ENCODE measurements at places on chromosomes 11 and 22. TPM values are rescaled to one million over a fixed set of nuclear protein-coding genes. Genes with fewer than 3 reads are reported as not detected.
A peak's percentile ranks its signal among the peaks of the same experiment; 100 is the strongest.

DNA sequence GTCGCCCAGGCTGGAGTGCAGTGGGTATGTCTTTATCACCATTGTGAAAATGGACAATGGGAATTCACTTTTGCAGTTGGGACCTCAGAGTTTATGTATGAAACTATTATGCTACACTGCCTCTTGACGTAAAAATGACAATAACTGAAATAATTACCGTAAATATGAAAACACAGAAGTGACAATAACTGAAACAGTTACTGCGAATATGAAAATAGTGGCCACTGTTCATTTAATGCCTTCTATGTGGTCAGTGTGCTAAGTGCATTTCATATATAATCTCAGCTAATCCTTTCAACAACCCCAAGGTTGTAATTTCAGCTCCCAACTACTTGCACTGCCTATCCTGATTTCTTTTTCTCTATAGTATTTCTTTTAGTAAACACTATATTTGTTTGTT lies 5.9 kb upstream of the RTCB start:
- no peak overlapping the region for H3K4me3 ChIP-seq
- no peaks in the 10 kb centered on the region for H3K4me1 ChIP-seq
- no peak for DNase-seq
- H3K36me3 ChIP-seq = no peaks in the 10 kb centered on the region

DNA sequence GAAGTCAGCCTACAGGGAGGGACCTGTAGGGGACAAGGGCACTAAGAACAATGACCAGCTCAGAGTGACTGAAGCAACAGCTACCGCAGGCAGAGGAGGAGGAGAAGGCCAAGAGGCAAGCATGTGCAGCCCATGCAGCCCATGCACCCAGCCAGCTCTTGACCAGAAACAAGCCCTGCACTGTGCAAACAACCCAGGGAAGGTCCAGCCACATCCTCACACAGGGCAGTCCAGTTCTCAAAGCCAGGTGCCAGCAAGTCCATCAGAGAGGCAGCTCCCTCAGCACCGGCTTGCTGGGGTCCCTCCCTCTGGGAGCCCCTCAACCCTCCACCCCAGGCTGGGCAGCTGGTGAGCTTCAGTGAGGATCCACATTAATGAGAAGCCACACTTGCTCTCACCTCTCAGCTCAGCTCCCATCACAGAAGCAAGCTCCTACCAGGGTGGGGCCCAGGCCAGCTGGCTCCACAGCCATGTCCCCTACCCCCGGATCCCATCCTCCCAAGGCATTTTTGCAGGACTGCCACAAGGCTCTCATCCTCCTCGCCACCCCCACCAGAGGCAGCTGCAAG lies 7.1 kb downstream of the DGCR2 start:
- H3K4me1 ChIP-seq = no peaks in the 10 kb centered on the region
- H3K36me3 ChIP-seq = no peaks in the 10 kb centered on the region
- DNase-seq = no peak
- no peak overlapping the region for H3K4me3 ChIP-seq

- H3K4me1 ChIP-seq = peaks cover 11% of the 10 kb centered on the region
- DNase-seq = peak; percentile 86
- H3K27me3 ChIP-seq = no peaks in the 10 kb centered on the region
- peak overlapping the region; percentile 68 for H3K4me3 ChIP-seq
- no peaks in the 10 kb centered on the region for H3K36me3 ChIP-seq
Measured at GRCh38 chr11:46826310-46827044, 19.6 kb downstream of the CKAP5 start.

TRIM48 gene
- total RNA-seq = not detected

HEPN1 gene
- not detected for total RNA-seq

DNA sequence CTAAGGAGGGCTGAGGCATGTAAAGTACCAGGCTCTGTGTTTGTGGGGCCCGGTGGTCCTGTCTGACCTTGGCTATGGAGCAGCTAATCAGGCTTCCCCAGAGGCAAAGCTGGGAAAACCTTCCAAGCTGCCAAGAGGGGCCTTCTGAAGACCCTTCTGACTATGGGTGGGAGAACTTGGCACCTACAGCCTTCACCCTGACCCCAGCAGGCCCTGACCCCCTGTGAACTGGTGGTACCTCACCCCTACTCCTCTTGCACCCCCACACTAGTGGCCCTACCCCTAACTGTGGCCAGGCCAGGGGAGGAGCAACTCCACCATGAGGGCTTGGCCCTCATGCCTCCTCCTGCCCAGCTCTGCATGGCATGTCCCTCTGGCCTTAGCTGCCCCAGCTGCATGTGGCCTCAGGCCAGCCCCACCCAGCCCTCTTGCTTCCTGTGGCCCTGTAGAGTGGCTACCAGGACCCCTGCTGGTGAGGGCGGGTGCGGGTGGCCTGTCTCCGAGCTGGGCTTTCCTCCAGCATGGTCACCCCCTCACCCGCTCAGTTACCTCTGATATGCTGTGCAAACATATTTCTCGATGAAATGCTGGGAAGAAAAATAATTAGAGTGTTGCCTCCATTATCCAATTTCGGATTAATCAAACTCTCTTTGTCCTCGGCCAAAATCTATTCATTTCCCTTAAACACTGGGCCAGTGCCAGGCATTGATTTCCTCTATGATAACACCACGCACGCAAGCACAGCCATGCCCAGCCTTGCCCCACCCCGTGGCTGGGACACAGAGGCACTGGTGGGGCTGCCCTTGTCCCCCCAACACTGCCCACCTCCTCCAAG lies 7.5 kb downstream of the GNAZ start:
- H3K36me3 ChIP-seq = no peaks in the 10 kb centered on the region
- no peak for DNase-seq
- H3K27ac ChIP-seq = no peak overlapping the region
- H3K4me1 ChIP-seq = no peaks in the 10 kb centered on the region
- no peak overlapping the region for H3K4me3 ChIP-seq

- H3K4me3 ChIP-seq = no peak overlapping the region
- no peak for DNase-seq
- H3K4me1 ChIP-seq = peaks cover 11% of the 10 kb centered on the region
- H3K36me3 ChIP-seq = no peaks in the 10 kb centered on the region
- H3K27ac ChIP-seq = no peak overlapping the region
- H3K27me3 ChIP-seq = no peaks in the 10 kb centered on the region
Measured at GRCh38 chr11:34604145-34604544, 16.7 kb upstream of the EHF start.

TMEM126A gene
- total RNA-seq = 35.3 TPM

DNA sequence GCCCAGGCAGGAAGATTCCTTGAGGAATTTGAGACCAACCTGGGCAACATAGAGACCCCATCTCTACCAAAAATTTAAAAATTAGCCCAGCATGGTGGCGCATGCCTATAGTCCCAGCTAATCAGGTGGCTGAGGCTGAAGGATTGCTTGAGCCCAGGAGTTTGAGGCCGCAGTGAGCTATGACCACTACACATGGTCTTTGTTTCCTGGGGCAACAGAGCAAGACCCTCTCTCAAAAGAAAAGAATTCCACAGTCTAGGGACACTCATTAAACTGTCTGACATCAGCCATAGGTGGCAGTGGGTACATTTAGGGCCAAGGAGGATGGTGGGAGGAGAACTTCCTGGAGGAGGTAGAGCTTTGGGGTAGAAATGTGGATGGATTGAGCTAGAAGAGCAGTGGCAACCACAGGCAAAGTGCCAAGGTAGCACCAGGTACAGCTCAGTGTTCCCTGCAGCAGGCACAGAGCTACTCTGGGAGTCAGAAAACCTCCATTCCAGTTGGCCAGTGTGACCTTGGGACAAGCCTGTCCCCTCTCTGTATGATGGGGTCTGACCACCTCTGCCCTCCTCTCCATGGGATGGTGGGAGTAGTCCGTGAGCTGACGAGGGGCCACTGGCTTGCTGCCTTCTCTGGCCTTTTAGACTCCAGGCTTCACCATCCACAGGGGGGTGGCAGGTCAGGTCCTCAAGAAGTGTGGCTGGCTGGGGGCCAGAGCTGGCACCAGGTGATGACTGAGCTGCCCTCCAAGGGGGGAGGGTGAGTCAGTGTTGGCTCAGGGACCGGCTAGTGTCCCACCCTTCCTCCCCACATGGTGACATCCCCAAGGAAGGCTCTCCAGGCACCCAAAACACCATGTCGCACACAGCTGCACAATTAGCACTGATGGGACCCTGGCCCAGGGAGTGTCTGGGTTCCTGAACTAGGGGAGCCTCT lies 3.7 kb upstream of the CLCF1 start:
- H3K4me1 ChIP-seq = peaks cover 10% of the 10 kb centered on the region
- H3K4me3 ChIP-seq = no peak overlapping the region
- H3K27me3 ChIP-seq = peaks cover 3% of the 10 kb centered on the region
- no peak for DNase-seq

MRGPRF gene
- not detected for total RNA-seq

GRCh38 chr22:47164514-47165337 lies 402.3 kb downstream of the TBC1D22A start:
- H3K27me3 ChIP-seq = no peaks in the 10 kb centered on the region
- no peak overlapping the region for H3K4me3 ChIP-seq
- H3K36me3 ChIP-seq = no peaks in the 10 kb centered on the region
- peak overlapping the region; percentile 27 for H3K27ac ChIP-seq
- peaks cover 16% of the 10 kb centered on the region for H3K4me1 ChIP-seq

DNA sequence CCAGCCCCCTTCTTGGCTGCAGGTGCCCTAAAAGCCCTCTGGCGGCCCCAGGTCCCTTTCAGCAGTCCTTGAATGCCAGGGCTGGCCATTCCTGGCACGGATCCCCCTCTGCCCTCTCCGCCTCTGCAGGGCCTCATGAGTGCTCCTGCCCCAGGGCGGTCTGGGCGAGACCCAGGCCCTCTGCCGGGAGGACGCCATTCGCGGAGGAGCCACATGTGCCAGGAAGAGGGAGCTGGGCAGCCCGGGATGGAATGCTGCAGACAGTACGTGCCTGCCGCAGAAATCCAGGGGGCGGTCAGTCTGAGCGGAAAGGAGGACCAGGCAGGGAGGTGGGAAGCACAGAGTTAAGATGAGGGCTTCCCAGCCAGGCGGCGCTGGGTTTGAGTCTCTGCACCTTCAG lies 2.8 kb downstream of the CABP7 start:
- no peaks in the 10 kb centered on the region for H3K36me3 ChIP-seq
- no peak for DNase-seq
- H3K27me3 ChIP-seq = peaks cover 19% of the 10 kb centered on the region
- H3K4me1 ChIP-seq = no peaks in the 10 kb centered on the region
- no peak overlapping the region for H3K27ac ChIP-seq

DNA sequence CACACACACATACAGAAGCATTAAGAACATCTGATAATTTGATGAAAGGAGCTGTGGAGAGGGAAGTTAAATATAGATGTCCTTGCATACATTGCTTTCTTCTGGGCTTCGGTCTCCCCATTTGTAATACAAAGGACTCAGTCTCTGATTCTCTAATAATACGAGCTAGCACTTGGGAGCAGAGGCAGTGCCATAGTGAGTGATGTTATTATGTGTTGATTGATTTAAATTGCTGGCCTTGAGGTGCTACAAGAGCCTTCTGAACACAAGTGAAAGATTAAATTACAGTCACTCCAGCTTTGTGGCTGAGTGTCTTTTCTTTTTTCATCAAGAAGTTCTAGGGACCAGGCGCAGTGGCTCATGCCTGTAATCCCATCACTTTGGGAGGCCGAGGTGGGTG lies 61.5 kb upstream of the HMGXB4 start:
- DNase-seq = no peak
- H3K4me3 ChIP-seq = no peak overlapping the region
- no peak overlapping the region for H3K27ac ChIP-seq
- no peaks in the 10 kb centered on the region for H3K27me3 ChIP-seq
- peaks cover 8% of the 10 kb centered on the region for H3K4me1 ChIP-seq

APOL4 gene
- 2.6 TPM for total RNA-seq

OLFML1 gene
- not detected for total RNA-seq

GRCh38 chr22:36111316-36111715 lies 49.2 kb downstream of the APOL3 start:
- H3K4me3 ChIP-seq = no peak overlapping the region
- H3K27me3 ChIP-seq = peaks cover 4% of the 10 kb centered on the region
- no peaks in the 10 kb centered on the region for H3K36me3 ChIP-seq

DNA sequence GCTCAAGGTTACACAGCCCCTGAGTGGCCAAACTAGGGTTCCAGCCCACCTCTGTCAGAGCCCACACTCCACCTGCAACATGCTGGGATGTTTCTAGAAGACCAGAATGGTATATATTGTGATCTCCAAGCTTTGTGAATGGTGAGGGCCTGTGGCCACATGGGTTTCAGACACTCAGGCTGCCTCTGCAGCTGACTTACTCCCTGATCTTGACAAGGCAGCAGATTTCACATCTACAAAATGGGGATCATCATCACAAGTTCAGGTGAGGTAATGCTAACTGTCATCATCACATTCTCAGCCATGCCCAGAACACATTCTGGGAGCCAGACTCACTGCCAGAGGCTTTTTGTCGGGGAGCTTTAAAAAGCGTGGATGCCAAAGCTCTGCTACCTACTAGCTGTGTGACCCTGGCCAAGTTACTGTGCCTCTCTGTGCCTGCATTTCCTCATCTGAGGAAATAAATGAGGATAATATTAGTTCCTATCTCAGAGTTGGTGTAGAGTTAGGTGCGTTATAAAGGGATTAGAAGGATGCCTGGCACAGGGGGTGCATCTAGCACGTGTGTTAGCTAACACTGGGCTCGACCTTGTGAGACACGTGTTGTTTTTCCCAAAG lies 24.9 kb upstream of the WNT11 start:
- peaks cover 4% of the 10 kb centered on the region for H3K4me1 ChIP-seq
- no peak overlapping the region for H3K27ac ChIP-seq
- H3K4me3 ChIP-seq = no peak overlapping the region
- H3K36me3 ChIP-seq = no peaks in the 10 kb centered on the region
- no peaks in the 10 kb centered on the region for H3K27me3 ChIP-seq

DNA sequence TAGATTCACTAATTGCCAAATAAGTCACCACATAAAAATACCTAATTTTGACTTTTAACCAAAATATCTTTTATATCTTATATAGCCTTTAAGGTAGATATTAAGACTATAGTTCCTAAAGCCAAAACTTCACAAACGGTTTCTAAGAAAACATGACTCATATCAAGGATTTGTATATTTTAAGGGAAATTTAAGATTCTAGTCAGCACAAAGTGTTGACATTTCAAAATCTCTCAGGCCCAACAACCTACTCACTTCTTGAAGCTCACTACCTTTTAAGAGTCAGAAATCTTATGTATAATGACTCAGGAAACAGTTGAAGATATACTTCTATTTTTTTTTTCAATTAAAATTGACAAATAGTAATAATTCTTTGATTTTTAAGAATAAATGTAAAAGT lies 221.9 kb downstream of the SBF2 start:
- no peaks in the 10 kb centered on the region for H3K36me3 ChIP-seq
- H3K4me3 ChIP-seq = no peak overlapping the region
- H3K27me3 ChIP-seq = no peaks in the 10 kb centered on the region
- DNase-seq = no peak
- no peak overlapping the region for H3K27ac ChIP-seq

GRCh38 chr11:14026961-14027360 lies 64.4 kb downstream of the SPON1 start:
- H3K4me3 ChIP-seq = no peak overlapping the region
- peaks cover 2% of the 10 kb centered on the region for H3K27me3 ChIP-seq
- no peak overlapping the region for H3K27ac ChIP-seq
- no peaks in the 10 kb centered on the region for H3K36me3 ChIP-seq

LBHD1 gene
- total RNA-seq = 10.5 TPM

DNA sequence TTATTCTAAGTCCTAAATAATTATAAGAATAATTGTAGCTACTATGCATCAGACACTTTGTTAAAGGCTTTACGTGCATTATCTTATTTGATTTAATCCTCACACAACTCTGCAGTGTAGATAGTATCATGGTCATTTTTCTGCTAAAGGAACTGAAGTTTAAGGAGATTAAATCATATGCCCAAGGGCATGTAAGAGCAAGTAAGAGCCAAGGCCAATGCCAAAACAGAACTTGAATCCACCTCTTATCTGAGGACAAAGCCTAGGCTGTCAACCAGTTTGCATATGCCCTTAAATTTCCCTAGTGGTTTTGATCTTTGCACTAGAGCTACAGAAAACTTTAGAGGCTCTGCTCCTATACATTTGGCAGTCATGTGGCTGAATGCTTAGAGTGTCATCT lies 65.6 kb upstream of the OR5AK2 start:
- H3K4me3 ChIP-seq = no peak overlapping the region
- no peaks in the 10 kb centered on the region for H3K27me3 ChIP-seq
- no peak overlapping the region for H3K27ac ChIP-seq
- no peaks in the 10 kb centered on the region for H3K36me3 ChIP-seq
- no peak for DNase-seq
